ENCODE measurements at places on chromosomes 5 and 9.

DNA sequence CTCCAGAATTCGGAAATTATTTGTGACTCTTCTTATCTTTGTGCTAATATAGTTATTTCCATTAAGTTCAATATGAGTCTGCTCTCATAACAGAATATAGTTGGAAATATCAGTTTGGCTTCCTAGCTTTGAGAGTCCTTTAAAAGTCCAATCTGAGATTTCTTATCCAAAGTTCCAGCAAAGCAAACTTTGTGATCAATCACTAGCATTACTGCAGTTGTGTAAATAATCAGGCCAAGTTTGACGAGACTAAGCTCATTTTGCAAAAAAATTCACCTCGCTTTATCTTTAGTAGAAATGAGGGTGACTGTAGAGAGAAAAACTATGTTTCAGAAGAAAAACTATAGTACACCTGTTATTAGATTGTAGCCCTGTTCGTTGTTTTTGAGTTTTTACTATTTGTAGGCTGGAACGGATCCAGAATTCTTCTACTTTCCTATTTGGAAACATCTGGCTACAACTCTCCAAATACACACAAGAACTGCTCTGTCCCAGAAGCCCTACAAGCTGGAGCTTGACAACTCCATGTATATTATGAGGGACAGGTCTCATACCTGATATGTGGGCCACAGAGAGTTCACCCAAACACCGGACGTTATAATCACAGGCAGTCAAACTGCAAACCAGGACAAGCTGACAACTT is 47.8 kb downstream of the RAPGEF1 start:
- DNase-seq, result no peak

DNA sequence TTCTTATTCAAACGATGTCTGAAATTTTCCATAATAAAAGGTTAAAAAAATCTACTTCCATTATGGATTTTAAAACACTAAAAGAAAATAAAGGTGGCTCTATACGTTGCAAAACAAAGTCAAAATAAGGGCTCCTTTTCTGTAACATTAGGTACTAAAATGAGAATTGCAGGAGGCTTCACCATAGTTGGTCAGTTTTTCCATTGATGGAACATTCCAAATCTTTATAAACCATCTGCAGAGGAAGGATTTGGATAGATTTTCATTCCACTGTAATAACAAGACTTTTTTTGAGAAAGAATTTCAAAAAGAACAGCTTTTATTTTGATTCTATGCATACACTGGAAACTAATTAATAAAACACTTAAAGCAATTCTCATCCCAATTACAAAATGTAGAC is 145.6 kb downstream of the LURAP1L start:
- DNase-seq, result no peak

- DNase-seq, result no peak
These were observed 424.8 kb upstream of the SMC2 start for GRCh38 chr9:103669296-103669695.

- no peak for DNase-seq
These were observed 201.1 kb downstream of the ARHGEF28 start for GRCh38 chr5:73827106-73827450.

DNA sequence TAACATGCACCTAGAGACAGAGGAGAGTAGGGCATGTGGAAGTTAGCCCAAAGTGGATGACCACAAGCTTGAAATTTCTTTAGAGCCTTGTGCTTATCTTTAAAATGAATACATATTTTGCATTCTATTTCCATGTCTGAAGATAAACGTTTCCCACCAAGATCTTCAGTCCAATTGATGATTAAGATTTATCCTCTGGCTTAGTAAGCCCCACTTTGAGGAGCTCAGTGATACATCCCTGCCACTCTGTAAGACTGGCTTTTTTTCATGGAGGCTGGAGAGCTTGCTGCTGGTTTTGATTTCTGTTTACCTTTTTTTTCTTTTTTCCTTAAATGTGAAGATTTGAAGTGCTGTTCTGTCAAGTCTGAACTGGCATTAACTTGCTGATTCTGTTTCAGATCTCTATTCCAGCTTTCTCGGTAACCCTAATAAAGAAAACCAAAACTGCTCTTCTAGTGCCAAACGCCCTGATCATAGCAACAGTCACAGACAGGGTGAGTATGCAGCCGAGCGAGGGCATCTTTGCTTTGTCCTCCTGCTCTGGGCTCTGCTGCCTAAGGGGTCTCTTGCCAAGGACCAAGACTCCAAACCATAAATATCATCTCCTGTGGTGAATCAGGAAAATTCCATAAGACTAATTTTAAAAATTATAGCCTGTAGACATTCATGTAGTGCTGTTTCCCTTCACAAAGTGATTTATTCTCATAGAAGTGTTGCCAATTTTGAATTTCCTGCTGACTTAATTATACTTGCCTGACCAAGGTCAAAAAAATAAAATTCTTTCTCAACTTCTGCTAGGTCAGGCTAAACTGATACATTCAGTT is 54.3 kb downstream of the GRAMD2B start:
- no peak for DNase-seq

GRCh38 chr9:82882138-82882537 is 180.8 kb downstream of the RASEF start:
- no peak for DNase-seq

Data from naive thymus-derived CD8-positive, alpha-beta T cell (primary cell).